T-helper 17 cell (primary cell): ENCODE measurements at places on chromosomes 4 and X. TPM values are rescaled to one million over a fixed set of nuclear protein-coding genes. Genes with fewer than 3 reads are reported as not detected.

GRCh38 chr4:99293357-99293756 lies 2.6 kb upstream of the ADH1A start:
- no peak overlapping the region for H3K27ac ChIP-seq
- H3K27me3 ChIP-seq = peaks cover 17% of the 10 kb centered on the region
- H3K36me3 ChIP-seq = peaks cover 2% of the 10 kb centered on the region

DNA sequence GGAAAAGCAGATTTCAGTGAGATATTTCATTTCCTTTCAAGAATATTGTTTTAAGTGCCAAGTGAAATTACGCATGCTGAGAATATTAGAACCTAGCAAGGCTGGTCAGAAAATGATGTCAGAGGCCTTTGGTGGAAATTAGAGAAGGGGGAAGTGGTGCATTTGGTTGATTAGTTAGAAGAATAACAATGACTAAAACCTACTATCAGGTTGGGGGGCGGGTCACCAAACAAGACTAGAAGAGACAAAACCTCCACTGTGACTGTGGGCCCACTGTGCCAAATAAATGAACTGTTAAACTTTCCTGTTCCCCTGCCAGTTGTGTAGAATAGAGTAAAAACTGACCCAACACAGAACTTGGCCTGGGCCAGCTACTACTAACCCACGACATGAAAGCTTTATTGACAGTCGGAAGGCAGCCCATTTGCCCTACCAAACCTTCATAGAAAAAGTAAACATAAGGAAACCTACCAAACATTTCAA lies 2.9 kb downstream of the RAPGEF2 start:
- no peak for DNase-seq
- peak overlapping the region; percentile 93 for H3K4me3 ChIP-seq
- H3K36me3 ChIP-seq = peaks cover 4% of the 10 kb centered on the region
- peaks cover 49% of the 10 kb centered on the region for H3K4me1 ChIP-seq
- peak overlapping the region; percentile 96 for H3K27ac ChIP-seq
- no peaks in the 10 kb centered on the region for H3K27me3 ChIP-seq

DNA sequence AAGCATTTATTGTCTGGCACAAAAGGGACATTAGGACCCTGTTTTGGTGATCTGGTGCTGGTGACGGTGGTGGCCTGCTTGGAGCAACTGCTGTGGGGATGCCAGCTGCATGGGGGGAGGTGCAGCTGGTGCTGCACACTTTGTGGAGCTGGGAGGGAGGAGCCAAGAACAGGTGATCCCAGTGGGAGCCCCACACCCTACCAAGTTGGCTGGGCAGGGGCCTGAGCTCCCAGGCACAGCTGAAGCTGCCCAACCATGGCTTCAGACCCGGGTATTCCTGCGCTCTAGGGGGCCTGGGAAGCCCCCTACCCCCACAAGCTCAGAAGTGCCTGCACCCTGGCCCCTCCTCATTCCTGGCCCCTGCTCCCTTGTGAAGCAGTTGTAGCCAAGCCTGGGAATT lies 1512.5 kb downstream of the TECRL start:
- no peaks in the 10 kb centered on the region for H3K4me1 ChIP-seq
- H3K27me3 ChIP-seq = no peaks in the 10 kb centered on the region
- no peak for DNase-seq
- H3K27ac ChIP-seq = no peak overlapping the region
- no peak overlapping the region for H3K4me3 ChIP-seq

Gene EMCN
- not detected for total RNA-seq

Gene TRIM61
- total RNA-seq = not detected

Gene CT55
- total RNA-seq = not detected

Gene PPA2
- 67.0 TPM for total RNA-seq
